Amniotic epithelial cell (primary cell): ENCODE measurements at places on chromosomes 6 and 20.

DNA sequence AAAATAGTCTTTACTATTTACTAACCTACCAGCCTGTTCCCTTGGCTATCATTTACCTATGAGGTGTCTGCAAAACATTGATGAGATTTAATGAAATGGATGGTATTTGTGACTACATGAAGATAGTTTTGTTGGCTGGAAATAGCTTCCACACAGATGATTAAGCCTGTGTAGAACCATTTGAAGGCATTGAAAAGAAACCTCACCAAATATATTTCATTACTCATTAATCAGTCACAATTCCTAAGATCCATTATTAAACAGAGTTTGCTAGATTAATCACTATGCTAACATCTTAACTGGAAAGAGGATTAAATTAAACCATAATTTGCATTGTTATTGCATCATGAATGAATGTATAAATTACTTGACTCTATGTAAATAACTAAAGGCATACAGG lies 560.3 kb downstream of the BMP2 start:
- no peak for DNase-seq

- peak; percentile 25 for DNase-seq
Observed at GRCh38 chr20:8946036-8946940, 122.6 kb upstream of the PLCB4 start.

DNA sequence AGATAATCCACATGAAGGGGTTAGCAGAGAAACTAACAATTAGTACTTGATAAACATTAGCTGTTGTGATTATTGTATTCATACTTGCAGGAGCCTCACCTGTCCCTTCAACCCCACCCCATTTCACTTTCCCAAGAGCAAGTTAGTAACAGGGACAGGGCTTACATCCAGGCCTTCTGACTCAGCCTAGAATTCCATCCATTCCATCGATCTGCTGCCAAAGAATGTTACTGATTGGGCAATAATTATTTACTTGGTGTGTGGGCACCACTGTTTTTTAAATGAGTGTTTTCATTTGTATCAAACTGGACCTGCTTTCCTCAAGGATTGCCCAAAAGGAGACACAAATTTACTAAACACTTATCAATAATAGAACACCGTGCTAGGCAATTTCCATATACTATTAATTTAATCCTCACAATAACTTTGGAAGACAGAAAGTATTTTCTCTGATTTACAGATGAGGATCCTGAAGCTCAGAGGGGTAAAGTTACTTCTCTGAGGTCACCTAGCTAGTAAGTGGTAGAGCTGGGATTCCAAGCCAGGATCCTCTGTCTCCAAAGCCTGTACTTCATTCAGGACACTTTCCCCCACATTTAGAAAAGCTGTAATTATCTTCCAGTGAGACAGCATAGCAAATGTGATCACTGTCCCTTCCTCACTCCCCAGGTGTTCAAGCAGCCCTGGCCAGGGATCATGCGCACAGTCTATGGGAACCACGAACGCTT lies 32.8 kb downstream of the GSS start:
- DNase-seq, result peak; percentile 88

- no peak for DNase-seq
Observed at GRCh38 chr6:166733900-166734299, 106.8 kb upstream of the RPS6KA2 start.

- DNase-seq, result no peak
Observed at GRCh38 chr6:108566406-108566805, 5.7 kb downstream of the FOXO3 start.

DNA sequence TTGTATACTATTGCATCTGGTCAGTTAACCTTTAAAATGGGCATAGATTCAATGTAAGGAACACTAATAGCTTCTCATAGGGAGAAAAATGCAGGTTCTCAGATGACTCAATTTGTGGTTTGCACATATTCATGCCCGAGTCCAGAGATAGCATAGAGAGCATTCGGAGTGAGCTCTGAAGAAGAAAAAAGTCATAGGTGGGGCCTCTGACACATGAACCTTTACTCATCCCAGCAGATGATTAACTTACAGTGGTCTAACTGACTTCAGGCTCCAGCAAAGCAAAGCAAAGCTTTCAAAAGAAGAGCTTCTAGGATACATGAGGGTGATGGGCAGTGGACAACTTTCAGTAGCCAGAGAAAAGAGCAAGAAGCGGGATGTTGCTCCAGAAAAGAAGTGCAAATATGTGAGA lies 55.3 kb upstream of the BTN3A2 start:
- DNase-seq, result peak; percentile 96

DNA sequence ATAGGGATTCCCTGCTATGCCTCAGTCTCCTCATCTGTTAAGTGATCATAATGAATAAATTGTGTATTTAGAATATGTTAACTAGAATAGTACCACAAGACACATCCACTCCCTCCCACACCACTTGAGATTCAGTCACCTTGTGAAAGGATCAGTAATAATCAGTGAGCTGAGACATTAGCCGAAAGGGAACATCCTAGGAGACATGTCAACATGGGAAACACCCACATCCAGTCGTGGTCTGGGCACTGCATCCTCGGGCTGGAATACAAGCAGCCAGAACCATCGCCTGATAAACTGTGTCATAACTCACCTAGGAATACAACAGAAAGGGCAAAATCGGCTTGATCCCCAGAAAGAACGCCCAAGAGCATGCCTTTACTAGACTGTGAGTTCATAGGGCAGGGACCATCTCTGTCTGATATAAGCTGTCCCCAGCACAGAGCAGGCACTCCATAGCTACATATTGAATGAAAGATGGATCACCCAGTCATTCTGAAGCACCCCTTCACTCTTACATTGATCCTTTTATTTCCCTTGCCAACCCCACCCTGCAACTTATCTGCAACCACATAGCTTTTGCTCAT lies 23.9 kb downstream of the RIPOR2 start:
- no peak for DNase-seq

DNA sequence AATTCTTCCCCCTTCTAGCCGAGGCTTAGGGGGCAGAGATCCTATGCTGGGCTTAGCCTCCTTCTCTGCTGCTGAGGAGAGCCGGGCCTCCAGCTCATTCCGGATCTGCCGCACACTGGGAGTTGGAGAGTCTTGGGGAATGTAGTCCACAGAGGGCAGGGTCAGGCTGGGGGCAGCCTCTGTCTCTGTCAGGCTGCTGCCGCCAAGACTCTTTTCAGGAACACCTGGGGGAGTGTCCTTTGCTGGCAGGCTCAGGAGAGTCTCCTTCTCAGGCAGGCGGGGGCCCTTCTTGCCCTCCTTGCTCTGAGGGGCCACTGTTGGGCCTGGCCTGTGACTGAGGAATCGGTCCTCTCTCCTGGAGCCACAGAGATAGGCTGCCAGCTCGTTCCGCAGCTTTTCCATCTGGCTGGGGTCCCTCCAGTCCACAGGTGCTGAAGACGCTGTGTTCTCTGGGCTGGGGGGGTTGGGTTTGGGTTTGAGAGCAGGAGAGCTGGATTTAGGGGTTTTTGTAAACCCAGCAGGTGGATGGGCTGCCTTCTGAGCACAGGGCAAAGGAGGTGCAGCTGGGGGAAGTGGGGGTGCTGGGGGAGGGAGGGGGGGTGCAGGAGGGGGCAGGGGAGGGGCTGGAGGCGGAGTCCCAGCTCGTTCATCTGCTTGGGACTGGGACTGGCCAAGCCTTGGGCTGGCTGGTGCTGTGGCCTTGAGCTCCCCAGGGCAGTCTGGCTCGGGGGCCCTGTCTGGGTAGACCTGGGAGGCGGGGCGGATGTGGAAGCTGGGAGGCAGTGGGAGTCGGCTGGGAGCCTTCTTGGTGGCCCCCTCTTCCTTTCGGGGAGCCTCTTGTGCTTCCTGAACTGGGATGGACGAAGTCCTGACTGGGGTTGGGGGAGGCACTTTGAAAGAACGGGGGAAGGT lies 36.1 kb downstream of the C6orf132 start:
- DNase-seq, result peak; percentile 59

GRCh38 chr6:34231566-34232336 lies 4.9 kb upstream of the HMGA1 start:
- DNase-seq, result no peak

GRCh38 chr6:15549371-15549770 lies 113.5 kb downstream of the DTNBP1 start:
- DNase-seq, result no peak

GRCh38 chr6:19805129-19805481 lies 32.1 kb upstream of the ID4 start:
- DNase-seq, result no peak

- DNase-seq, result no peak
Observed at GRCh38 chr6:132214716-132215115, 186.6 kb downstream of the MOXD1 start.

- DNase-seq, result no peak
Observed at GRCh38 chr20:47907031-47907675, 121.9 kb upstream of the SULF2 start.

GRCh38 chr20:11130554-11131166 lies 456.9 kb upstream of the JAG1 start:
- no peak for DNase-seq

DNA sequence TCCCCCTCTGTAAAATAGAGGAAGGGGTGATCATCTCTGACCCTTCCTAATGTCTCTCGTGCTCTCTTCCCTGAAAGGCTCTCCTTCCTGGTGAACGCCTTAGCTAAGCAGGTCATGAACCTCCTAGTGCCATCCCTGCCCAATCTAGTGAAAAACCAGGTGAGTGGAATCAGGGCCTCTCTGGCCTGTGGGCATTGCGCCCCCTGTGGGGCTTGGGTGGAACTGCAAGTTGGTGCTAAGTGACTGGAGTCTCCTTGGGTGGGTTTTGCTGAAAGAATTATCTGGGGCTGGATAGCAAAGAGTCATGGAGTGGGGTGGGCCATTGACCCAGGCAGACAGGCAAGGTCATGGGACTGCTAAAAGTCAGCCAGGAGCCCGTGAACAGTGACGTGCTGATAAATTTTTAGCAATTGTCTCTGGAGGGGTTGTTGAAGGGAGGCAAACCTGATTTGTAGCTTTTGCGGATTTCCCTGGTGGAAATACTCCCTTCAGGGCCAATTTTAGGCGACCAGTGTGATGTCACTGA lies 8.9 kb downstream of the BPIFB1 start:
- DNase-seq, result no peak

DNA sequence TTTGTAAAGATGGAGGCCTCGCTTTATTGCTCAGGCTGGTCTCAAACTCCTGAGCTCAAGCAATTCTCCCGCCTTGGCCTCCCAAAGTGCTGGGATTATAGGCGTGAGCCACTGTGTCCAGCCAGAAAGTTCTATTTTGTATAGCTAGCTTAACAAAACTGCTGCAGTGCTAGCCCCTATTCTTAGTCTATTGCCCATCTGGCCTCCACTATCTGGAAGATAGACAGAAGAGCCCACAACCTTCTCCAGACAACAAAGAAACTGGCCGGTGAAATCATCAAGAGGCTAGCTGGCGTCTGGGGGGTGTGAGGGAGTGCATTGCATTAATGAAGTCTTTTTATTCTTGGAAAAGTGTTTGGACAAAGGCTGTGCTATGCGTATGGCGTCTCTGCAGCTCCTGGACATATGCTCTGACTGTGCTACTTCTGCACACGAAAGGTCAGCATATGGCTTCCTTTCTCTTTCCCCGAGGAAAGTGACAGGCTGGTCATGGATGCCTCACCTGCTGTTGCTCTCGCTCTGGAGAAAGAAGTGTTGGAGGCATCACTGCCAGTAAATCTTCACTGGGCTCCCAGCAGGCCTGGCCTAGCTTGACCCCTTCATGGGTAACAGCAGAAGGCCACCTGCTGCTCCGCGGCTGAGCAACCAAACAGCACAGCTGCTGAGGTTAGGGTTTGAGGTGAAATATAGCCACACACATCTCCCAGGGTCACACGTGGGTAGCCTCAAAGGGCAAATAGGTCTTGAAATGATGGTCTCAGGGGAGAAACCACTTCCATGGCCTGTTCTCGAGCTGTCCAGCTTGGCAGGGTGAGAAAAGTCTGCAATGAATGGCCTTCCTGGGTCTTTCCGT lies 95.1 kb upstream of the IYD start:
- DNase-seq, result no peak

DNA sequence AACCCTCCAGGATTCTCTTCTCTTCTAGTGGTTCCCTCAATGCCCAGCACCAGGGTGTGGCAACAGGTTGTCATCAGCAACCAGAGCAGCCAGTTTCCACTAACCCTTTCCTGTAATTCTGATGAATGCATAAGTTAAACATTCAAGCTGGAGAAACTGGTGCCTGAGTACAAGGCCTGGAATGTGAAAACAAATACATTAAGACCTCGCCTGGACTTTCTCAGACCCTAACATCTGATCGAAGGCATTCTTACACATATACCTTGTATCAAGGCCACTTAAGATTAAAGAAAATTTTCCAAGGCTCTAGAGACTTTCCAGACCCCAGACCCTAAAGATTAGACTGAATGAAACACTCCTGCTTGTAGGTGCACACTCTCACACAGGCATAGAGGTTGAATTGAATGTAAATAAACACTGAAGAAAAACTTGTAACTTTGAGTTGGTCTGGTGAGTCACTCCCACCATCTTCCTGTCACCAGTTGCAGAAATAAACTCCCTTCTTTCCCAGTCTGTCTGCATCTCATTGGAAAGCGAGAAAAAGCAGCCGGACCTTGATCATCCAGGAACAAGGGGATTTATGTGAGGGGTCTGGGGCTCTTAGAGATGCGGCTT lies 9.0 kb downstream of the LRP11 start:
- DNase-seq, result peak; percentile 91

GRCh38 chr6:5729080-5729434 lies 277.7 kb downstream of the NRN1 start:
- DNase-seq, result no peak

DNA sequence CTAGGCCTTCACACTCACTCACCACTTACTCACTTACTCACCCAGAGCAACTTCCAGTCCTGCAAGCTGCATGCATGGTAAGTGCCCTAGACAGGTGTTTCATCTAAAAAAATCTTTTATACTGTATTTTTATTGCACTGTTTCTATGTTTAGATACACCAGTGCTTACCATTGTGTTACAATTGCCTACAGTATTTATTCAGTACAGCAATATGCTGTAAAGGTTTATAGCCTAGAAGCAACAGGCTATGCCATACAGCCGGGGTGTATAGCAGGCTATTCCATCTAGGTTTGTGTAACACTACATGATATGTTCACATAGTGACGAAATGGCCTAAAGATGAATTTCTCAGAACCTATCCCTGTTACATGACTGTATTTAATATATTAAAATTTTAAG lies 37.1 kb upstream of the KCNK5 start:
- DNase-seq, result no peak

GRCh38 chr6:157292202-157292601 lies 31.1 kb downstream of the TMEM242 start:
- DNase-seq, result no peak

DNA sequence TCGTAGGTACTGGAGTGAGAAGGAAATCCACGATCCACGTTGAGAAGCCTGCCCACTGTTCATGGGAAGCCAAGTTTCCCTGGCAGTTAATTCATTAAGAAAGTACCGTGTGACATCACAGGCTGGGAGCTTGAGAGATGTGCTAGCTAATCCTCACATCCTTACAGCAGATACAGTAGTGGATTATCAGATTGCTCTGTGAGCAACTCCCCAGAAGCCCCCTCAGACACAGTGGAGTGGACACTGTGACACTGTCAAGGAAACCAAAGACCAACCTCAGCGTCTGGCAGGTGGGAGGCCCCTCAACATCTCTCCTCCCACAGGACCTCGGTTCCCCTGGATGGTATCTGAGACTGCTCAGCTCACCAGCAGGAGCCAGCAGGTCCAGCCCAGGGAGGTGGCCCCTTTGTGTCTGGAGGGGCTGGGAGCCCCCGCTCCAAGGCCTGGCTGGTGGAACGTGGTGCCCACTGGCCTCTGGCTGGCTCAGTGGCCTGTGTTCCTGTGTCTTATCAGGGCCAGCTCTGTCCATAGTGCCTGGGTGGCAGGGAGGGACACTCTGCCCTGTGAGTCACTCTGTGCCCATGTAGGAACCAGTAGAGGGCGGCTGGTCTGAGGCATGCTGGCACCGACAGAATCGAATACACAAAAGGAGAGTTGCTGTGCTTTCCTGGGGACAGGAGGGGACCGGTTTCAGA lies 7.2 kb downstream of the PYGB start:
- peak; percentile 40 for DNase-seq

- no peak for DNase-seq
Observed at GRCh38 chr20:49705358-49705757, 8.3 kb downstream of the B4GALT5 start.
